ENCODE measurements at places on chromosomes 1 and 21. TPM values are rescaled to one million over a fixed set of nuclear protein-coding genes. Genes with fewer than 3 reads are reported as not detected.

OR2AK2 gene
- total RNA-seq, result not detected

- DNase-seq, result peak; percentile 66
These were observed 46.5 kb downstream of the RAP1GAP start for GRCh38 chr1:21622466-21623315.

DNA sequence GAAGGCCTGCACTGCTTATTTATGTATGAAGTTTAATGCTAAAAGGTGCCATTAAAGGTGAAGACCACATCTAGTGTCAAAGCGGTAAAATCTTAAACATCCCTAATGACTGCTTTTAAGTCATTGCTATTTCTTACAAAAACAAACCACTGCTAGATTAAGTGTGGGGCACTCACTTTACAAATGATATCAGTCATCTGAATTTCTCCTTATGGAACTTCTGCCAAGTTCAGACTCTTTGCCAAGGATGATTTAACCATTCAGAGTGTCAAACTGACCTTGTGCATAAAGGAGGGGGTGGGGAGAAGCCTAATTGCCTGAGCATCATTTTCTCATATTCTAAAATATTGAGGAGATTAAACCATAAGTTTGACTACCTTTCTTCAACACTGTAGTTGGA, 271.5 kb downstream of the TGFB2 start:
- no peak for DNase-seq

KRTAP10-12 gene
- total RNA-seq, result not detected

DNA sequence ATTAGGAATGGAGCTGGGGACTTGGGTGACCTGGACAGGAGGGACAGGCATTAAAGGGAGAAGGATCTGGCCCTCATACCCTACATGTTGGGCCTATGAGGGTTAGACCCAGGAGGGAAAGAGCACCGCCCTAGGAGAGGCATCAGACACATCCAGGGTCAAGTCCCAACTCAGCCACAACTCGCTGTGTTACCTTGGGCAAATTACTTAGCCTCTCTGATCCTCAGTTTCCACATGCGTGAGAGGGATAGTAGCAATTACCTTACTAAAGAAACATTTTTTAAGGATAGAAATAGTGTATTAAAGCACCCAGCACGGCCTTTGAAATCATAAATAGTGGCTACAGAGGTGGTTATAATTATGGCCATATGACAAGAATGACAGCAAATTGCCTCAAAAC, 20.1 kb upstream of the SELENON start:
- DNase-seq, result no peak

SPRR4 gene
- not detected for total RNA-seq

All from activated naive CD8-positive, alpha-beta T cell treated with anti-CD3 and anti-CD28 coated beads for 36 hours (primary cell).